ENCODE measurements at places on chromosomes 7 and 10. TPM values are rescaled to one million over a fixed set of nuclear protein-coding genes. Genes with fewer than 3 reads are reported as not detected.

GRCh38 chr10:63885156-63885555 is 364.0 kb downstream of the REEP3 start:
- no peak overlapping the region for H3K27ac ChIP-seq
- no peaks in the 10 kb centered on the region for H3K4me1 ChIP-seq
- no peak for DNase-seq
- H3K4me3 ChIP-seq = no peak overlapping the region
- H3K36me3 ChIP-seq = no peaks in the 10 kb centered on the region
- no peaks in the 10 kb centered on the region for H3K27me3 ChIP-seq

The ACBD7 gene
- 0.39 TPM for total RNA-seq

- no peaks in the 10 kb centered on the region for H3K36me3 ChIP-seq
- no peak overlapping the region for H3K4me3 ChIP-seq
- no peak for DNase-seq
- peaks cover 1% of the 10 kb centered on the region for H3K27me3 ChIP-seq
These were observed 22.7 kb upstream of the TRUB1 start for GRCh38 chr10:114915294-114915693.

DNA sequence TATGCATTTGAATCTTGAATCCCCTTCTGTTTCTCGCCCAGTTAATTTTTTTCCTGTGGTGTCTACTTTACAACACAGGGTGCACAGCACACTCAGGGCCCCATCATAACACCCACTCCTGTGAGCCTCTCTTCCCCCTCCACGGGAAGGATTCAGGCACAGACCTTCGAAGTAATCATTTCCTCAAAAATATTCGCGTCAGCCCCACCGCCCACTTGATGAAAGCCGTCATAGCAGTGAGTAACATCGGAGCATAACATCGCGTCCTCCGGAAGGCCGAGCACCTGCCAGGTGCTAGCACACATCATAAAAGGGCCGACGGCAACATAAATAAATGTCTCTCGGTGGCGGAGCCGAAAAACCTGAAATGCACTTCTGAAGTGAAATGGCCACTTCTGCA is 201.7 kb upstream of the ADARB2 start:
- peak overlapping the region; percentile 60 for H3K4me3 ChIP-seq
- H3K4me1 ChIP-seq = no peaks in the 10 kb centered on the region
- H3K27ac ChIP-seq = peak overlapping the region; percentile 65
- no peaks in the 10 kb centered on the region for H3K36me3 ChIP-seq
- no peaks in the 10 kb centered on the region for H3K27me3 ChIP-seq

DNA sequence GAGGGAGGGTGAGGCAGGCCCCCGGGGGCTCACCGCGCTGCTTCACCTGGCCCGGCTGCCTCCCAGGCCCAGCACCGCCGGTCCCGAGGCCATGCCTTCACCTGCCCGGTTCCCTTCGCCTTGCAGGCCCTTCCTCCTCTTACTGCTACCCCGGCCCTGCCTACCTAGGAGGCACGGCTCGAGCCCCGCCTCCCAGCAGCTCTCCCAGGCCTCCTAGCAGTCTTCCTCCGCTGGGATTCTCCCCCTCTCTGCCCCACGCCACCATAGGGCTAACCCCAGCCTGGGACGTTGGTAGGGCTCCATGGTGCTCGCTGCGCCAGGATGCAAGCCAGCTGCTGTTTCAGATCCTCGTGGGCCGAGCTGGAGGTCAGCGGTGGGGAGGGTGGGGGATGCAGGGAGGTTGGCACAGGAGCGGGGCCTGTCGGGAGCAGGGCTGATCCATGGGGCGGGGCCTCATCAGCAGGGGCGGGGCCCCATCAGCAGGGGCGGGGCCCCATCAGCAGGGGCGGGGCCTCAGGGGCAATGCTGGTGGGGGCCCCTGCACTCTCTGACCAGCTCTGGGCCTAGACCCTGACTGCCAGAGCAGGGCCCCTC is 63.3 kb downstream of the RASGEF1A start:
- peaks cover 10% of the 10 kb centered on the region for H3K4me1 ChIP-seq
- H3K36me3 ChIP-seq = no peaks in the 10 kb centered on the region
- no peak overlapping the region for H3K4me3 ChIP-seq
- H3K27ac ChIP-seq = no peak overlapping the region

The SERPINE1 gene
- total RNA-seq = 0.39 TPM

GRCh38 chr7:650339-651031 is 76.0 kb upstream of the DNAAF5 start:
- H3K36me3 ChIP-seq = no peaks in the 10 kb centered on the region
- H3K27ac ChIP-seq = no peak overlapping the region
- H3K4me3 ChIP-seq = no peak overlapping the region
- no peaks in the 10 kb centered on the region for H3K4me1 ChIP-seq
- H3K27me3 ChIP-seq = no peaks in the 10 kb centered on the region
- DNase-seq = no peak

- H3K4me3 ChIP-seq = no peak overlapping the region
- no peak overlapping the region for H3K27ac ChIP-seq
These were observed 339.0 kb downstream of the RNLS start for GRCh38 chr10:88243836-88244730.

The ADIRF gene
- total RNA-seq = not detected

DNA sequence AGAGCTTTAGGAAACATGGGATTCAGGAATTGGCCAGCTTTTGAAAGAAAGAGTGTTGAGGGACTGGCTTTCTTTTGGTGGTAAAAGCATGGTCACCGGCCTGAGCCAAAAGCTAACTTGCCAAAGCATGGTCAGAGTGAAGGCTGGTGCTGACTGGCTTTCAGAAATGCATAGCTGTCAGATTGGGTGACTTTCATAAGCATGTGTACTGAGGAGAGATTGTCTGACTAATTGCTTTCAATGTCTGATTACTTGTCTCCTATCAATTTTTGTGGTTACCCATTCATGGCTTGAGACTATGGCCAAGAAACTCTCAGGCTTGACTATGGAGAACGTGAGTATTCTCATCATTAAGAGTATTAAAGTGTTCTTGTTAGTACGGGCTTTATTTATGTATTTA is 28.2 kb downstream of the ZNF25 start:
- H3K27me3 ChIP-seq = no peaks in the 10 kb centered on the region
- peaks cover 23% of the 10 kb centered on the region for H3K36me3 ChIP-seq
- H3K4me1 ChIP-seq = no peaks in the 10 kb centered on the region
- H3K27ac ChIP-seq = no peak overlapping the region
- DNase-seq = no peak

GRCh38 chr10:20856484-20856883 is 40.6 kb downstream of the NEBL start:
- H3K27me3 ChIP-seq = no peaks in the 10 kb centered on the region
- H3K27ac ChIP-seq = no peak overlapping the region
- H3K4me1 ChIP-seq = no peaks in the 10 kb centered on the region
- no peak for DNase-seq
- H3K4me3 ChIP-seq = no peak overlapping the region

DNA sequence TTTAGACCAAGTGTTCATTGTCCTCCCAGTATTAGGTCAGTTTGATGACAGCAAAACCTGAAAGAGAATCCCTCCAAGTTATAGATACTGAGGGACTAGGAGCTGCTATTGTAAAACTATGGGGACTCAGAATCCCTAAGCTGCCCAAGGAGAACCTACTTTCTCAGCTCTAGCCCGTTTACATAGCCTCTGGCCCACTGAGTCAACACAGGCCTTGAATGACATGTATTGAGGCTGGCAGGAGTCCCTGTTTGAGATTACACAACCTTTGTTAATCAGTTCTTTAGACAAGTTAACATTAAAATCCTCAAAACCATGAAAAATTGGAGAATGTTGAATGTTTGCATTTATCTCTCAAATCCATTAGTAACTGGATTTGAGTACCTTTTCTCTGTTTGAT is 1079.0 kb downstream of the KCNMA1 start:
- no peaks in the 10 kb centered on the region for H3K4me1 ChIP-seq
- H3K36me3 ChIP-seq = no peaks in the 10 kb centered on the region
- H3K27me3 ChIP-seq = no peaks in the 10 kb centered on the region
- no peak for DNase-seq

The NRAP gene
- not detected for total RNA-seq

DNA sequence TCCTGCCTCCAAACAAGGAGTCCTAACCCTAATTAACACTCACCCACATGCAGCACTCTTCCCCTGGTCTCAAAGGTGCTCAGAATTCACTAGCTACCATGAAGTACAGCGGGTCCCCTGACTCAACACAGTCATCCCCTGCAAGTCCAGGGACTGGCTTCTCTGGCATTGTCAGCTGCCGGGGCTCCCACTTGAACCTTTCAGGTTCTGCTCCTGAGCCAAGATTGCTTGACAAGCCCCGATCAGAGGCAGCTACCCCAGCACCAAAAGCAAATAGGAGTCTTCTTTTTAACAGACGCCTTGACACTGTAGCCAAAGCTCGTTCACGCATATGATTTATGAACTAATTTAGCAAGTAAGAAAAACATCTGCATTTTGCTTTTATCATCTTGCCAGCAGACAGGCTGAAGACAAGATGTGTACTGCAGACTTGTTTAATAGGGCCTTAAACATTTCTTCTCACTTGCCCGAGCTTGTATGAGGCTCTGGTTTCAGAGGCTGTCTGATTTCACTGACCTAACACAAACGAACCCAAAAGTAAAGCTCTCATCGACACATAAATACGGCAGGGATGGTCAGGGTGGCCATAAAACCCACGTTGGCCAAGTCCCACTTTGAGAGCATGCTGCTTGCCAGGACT is 67.6 kb upstream of the ADAM12 start:
- DNase-seq = no peak
- H3K36me3 ChIP-seq = no peaks in the 10 kb centered on the region
- no peaks in the 10 kb centered on the region for H3K4me1 ChIP-seq
- H3K27me3 ChIP-seq = no peaks in the 10 kb centered on the region
- H3K4me3 ChIP-seq = no peak overlapping the region

The JCAD gene
- total RNA-seq = 0.05 TPM

The FZD1 gene
- total RNA-seq = 0.10 TPM

GRCh38 chr10:122102869-122103525 is 114.0 kb downstream of the TACC2 start:
- no peaks in the 10 kb centered on the region for H3K36me3 ChIP-seq
- no peak overlapping the region for H3K4me3 ChIP-seq
- no peak overlapping the region for H3K27ac ChIP-seq
- no peak for DNase-seq

DNA sequence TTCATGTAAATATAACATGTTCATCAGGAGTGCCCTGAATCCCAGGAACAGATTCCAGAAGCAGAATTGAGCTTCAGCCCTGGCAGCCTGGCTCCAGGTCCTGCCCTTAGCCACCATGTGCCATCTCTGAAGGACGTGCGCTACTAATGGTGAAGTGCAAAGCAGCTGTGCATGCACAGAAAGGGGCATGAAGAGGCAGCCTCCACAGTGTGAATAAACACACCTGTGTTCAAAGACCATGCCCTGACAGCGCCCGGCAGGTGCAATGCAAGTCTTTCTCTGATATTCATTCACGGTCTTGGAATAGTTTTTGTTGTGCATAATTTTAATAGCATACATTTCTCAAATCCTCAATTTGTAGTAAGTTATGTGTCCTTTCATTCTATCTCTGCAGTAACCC is 250.4 kb upstream of the TCERG1L start:
- no peak overlapping the region for H3K4me3 ChIP-seq
- H3K27ac ChIP-seq = no peak overlapping the region
- H3K27me3 ChIP-seq = no peaks in the 10 kb centered on the region
- DNase-seq = no peak
- no peaks in the 10 kb centered on the region for H3K36me3 ChIP-seq
- H3K4me1 ChIP-seq = no peaks in the 10 kb centered on the region

- no peak overlapping the region for H3K27ac ChIP-seq
- no peaks in the 10 kb centered on the region for H3K27me3 ChIP-seq
- no peaks in the 10 kb centered on the region for H3K4me1 ChIP-seq
- H3K4me3 ChIP-seq = no peak overlapping the region
These were observed 97.7 kb upstream of the MEOX2 start for GRCh38 chr7:15783987-15784693.

The KAZALD1 gene
- total RNA-seq = not detected

DNA sequence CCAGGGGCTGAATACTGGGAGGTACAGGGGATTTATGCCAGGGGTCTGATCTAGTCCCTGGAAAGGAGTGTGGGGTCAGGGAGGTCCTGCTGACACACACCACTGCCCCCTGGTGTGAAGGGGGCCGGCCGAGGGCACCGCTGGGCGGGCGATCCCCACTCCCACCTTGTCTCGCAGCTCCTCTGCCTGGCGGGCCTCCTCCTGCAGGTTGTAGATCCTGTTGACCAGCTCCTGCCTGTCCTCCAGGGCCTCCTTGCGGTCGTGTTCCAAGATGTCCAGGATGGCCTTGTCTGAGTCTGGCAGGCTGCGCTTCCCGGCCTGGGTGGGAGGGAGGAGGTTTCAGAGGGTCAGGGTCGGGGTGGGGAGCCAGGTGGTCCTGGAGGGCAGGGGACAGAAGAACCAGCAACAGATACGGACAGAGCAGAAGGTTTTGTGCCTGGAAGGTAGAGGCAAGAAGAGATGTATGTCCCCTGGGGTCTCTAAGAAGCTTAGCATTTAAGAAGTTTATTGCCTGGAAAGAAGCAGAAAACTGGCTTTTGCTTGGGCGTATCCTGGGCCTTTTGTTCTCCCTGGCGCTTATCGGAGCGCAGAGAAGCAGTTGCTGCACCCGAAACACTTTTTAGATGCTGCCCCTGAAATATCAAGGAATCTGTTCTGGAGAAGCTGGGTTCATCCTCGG is 94.5 kb upstream of the GNA12 start:
- no peaks in the 10 kb centered on the region for H3K4me1 ChIP-seq
- DNase-seq = no peak
- no peak overlapping the region for H3K4me3 ChIP-seq
- H3K27ac ChIP-seq = no peak overlapping the region

DNA sequence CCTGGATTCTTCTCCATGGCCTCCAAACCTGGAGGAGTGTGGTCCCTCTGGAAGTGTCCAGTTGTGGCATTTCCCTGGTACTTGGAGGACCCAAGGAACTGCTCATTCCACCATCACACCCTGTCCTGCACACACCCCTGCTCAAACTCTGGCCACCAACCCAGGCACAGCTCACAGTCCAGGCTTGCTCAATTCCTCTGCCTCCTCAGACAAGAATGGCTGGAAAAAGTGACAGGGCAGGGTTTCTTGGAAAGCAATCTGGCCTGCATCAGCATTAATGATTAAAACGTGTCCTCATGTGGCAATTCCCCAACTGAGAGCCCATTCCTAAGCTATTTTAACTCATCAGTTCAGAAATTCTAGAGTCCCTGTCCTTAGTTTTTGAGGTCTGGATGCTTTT is 17.2 kb upstream of the TPST1 start:
- no peak overlapping the region for H3K4me3 ChIP-seq
- no peak for DNase-seq
- H3K36me3 ChIP-seq = no peaks in the 10 kb centered on the region
- H3K27me3 ChIP-seq = no peaks in the 10 kb centered on the region
- H3K27ac ChIP-seq = no peak overlapping the region
